ENCODE measurements at places on chromosomes 12 and 14.

DNA sequence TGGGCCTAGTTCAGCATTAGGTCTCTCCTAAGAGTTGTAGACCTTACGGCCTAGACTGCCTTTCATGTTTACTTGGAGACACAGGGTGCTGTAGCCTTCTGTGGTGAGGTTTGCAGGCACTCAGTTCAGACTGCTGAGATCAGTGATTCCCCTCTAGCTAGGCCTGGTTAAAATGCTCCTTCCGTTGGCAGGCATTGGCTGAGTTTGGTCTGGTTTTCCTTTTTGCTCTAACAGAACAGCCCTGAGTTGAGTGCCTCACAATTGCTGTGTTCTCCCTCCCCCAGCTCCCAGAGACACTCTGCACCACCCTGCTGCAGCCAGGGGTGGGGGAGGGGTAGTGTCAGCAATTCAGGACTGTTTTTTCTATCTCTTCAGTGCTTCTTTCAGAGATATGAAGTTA lies 178.9 kb upstream of the DYRK2 start:
- DNase-seq = no peak

DNA sequence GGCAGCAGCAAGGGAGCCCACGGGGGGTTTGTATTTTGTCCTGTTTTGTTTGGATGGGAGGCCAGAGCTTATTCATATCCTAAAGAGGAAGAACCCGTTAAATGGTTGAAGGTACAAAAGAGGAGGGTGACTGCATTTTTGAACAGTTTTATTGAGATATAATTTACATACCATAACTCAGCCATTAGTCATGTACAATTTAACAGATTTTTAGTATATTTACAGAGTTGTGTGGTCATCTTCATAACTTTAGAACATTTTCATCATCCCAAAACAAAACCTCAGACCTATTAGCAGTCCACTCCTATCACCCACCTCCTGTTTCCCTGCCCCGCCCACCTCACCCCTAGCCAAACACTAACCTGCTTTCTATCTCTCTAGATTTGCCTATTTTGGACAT lies 12.6 kb downstream of the NRDE2 start:
- DNase-seq = no peak

- no peak for DNase-seq
Observed at GRCh38 chr12:56979628-56980027, 22.2 kb upstream of the RDH16 start.

DNA sequence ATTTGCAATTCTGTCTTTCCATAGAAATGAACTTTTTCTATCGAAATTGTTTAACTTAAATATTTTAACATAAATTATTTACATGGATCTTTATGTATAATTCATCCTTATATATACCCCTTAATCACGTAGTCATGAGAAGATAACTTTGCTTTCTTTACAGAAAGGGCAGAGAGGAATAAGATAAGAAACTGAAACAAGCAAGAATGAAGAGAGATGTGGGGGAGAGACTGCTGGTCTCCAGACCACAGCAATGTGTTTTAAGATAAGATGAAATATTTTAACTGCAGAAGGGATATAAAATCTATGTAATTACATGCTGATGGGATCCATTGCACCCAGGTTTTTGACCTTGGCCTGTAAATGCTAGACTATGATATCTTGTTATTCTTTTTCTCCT lies 34.7 kb upstream of the DNM1L start:
- DNase-seq = no peak

GRCh38 chr14:76773188-76773885 lies 12.1 kb downstream of the VASH1 start:
- DNase-seq = no peak

DNA sequence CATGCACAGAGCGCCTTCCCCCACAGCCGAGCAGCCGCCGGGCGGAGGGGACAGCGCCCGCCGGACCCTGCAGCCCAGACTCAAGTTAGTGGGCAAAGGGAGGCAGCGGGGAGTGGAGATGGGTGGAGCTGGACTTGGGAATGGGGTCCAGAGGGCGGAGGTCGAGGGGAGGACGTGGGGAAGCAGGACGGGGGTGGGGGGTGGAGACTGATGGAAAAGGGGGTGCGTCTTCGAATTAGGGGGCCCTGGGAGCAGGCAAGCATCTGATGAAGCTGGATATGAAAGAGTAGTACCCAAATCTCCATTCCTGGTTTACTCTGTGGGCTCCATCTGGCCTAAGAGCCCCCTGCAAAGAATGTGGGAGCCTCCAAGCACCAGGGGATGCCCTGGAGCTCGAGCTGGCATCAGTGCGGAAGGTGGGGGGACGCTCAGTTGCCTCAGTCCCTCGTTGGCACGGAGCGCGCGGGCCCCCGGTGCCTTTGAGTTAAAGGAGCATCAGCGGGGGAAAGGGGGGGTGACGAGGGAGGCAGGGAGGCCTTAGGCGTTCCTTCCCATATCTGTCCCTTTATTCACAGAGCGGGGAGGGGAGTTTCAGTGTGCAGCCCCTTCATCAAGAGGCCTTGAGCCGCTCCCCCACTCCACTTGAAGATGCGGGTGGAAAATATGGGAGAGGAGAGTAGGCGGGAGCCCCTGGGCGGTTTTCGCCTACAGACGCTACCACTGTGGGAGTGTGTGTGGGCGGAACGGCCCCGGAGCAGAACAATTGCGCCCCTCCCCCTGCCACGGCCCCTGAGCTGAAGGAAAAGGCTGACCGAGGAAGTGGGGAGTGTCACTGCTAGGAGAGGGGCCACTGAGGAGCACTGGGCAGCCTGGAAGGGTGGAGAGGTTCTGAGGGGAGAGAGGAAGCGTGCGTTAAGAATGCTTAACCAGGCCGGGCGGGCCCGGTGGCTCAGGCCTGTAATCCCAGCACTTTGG lies 644 bp downstream of the NAB2 start:
- DNase-seq = no peak

DNA sequence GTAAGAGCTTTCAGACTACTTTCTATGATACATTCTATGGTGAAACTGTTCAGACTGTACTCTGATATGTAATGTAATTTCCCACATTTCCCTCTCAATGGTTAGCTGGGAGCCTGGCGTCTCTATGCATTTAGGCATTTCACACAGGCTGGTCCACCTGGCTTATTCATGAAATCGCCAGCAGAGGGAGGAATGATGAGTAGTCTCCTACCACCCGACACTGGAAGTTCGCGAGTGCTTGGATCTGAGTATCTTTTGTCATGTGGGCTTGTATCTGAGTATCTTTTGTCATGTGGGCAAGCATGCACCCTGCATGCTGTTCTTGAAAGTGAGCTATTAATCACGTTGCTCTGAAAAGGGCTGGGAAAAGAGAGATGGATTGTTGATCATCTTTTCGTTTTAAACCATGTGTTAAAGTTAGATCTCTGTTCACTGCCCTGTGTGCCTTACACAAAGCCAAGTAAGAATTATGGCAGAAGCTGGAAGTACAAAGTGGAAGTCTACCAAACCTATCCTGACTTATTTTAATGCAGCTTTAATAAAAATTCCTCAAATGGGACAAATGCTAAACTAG lies 235.0 kb downstream of the ATP23 start:
- no peak for DNase-seq

GRCh38 chr14:79354336-79354735 lies 857.0 kb downstream of the DIO2 start:
- no peak for DNase-seq

DNA sequence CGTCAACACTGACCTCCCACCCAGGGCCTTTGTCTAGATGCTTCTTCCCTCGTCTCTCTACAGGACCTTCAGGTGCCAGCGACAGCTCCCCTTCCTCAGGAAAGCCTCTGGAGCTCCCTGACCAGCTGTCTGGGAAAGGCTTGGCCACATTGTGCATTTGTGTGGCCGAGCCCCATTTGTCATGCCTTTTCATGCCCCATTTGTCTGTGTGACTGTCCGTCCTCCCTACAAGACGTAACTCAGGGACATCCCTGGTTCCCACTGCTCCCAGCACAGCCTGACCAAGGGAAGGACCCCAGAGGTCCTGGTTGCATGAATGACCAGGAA lies 23.8 kb downstream of the ZFYVE21 start:
- no peak for DNase-seq

DNA sequence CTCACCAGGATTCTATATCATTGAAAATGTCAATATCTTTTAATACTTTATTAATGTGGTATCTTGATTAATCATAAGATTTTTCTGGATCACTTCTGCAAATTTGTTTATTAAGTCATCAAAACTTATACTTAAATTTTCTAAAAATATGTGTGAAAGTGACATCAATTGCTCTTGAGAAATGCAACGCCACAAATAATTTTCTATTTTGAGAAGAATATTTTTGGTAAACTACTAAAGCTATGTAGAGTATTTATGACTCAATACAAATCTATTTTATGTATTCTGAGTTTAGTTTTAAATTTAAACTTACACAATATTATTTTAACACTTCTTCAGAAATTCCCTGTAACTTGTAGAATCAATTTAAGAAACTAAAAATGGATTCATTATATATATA lies 263.3 kb downstream of the RASSF9 start:
- DNase-seq = no peak

DNA sequence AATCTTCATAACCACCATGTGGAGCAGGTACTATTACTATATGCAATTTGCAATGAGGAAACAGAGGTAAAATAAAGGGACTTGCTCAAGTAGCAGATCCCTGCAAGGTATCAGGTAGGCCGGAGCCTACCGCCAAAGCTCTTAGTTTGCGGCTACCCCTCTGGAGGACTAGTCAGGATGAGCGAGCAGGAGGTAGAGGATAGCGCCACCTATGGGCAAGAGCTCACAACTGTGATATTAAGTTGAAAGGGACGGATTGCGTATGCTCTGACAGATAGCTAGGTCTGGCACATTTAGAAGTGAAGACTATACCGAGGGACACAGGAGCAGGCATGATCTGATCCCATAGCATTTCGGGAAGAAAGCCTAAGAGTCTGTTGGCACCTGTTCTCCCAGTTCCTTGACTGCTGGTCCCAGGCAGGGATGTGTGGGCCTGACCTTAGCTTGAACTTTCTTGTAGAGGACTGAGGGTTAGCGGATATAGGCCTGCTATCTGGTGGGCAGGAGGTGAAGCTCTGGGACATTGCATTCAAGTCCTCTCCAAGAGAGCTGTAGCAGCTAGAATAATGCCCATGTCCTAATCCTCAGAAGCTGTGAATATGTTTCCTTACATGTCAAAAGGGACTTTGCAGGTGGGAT lies 48.0 kb downstream of the SLC17A8 start:
- DNase-seq = no peak

- DNase-seq = no peak
Observed at GRCh38 chr12:87766044-87766443, 263.2 kb downstream of the C12orf50 start.

DNA sequence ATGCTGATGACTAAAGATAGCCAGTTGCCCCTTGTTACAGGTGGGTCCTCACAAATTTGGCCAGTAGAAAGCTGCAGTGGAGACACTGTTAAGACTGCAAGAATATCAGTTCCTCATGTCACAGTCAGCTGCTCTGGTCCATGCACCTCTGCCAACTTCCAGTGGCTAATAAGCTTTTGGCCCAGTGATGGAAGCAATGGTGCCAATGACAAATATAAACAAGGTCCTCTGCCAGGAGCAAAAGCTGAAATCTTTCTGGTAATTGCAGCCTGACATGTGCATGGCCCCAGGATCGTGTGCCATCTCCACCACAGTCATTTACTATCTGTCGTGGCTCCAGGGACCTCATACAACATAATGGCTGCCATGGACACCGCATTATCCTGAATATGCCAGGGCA lies 85.4 kb upstream of the TMEM260 start:
- DNase-seq = no peak

GRCh38 chr14:22159099-22159498 lies 429.9 kb downstream of the DAD1 start:
- no peak for DNase-seq

DNA sequence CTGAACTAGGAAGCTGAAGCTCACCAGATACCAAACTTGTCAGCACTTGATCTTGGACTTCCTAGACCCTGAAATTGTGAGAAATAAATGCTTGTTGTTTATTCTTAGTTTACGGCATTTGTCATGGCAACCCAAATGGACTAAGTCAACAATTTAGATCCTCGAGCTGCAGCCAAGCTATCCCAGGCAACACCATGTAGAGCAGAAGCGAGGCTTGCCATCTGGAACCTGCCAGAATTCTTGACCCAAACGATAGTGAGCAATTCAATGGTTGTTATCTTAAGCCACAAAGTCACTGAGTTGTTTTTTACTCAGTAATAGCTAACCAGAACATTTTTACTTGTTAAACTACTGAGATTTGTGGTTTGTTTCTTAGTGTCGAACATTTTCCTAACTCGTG lies 458.5 kb upstream of the FLRT2 start:
- no peak for DNase-seq

DNA sequence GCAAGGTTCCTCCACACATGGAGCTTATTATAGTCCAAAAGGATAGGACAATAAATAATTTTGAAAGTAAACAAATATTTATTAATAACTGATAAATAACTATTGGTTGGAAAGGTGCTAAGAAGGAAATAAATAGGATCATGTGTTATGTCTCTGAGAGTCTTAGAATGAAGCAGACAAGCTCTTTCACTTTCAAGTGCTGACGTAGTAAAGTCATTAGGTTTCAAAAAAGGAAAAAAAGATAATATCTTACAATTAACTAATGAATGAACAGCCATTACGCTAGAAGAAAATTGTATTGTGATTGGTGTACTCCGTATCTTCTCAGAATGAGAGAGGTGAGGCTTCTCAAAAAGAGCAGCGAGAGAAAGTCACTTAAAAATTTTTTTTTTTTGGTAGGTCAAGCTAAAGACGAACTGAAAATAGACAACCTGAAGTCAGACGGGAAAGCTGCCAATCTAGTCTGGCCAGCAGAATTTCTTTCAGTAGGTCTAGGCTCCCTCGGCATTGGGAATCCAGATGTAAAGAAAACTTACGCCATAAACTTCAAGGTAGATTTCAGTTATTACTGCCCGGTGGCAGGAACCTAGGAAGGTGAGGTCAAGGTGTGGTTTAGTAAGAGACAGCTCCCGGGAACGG lies 583 bp upstream of the LEMD3 start:
- no peak for DNase-seq

DNA sequence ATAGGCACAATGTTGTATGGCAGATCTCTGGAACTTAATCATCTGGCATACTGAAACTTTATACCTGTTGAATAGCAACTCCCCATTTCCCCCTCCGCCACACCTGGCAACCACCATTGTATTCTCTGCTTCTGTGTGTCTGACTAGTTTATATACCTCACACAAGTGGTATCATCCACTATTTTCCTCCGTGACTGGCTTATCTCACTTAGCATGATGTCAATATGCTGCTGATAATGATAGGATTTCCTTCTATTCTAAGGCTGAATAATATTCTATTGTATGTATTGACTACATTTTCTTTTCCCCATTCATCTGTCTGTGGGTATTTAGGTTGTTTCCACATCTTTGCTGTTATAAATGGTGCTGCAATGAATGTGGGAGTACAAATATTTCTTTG lies 21.5 kb downstream of the BRMS1L start:
- no peak for DNase-seq
